ENCODE measurements at places on chromosomes 11 and 22.
A peak's percentile ranks its signal among the peaks of the same experiment; 100 is the strongest.

- no peak for DNase-seq
Measured at GRCh38 chr11:117642396-117642795, 154.6 kb downstream of the DSCAML1 start.

- no peak for DNase-seq
Measured at GRCh38 chr22:22894740-22895731, 7.4 kb downstream of the IGLL5 start.

GRCh38 chr11:1953489-1954266, 6.5 kb downstream of the MRPL23 start:
- DNase-seq = no peak

DNA sequence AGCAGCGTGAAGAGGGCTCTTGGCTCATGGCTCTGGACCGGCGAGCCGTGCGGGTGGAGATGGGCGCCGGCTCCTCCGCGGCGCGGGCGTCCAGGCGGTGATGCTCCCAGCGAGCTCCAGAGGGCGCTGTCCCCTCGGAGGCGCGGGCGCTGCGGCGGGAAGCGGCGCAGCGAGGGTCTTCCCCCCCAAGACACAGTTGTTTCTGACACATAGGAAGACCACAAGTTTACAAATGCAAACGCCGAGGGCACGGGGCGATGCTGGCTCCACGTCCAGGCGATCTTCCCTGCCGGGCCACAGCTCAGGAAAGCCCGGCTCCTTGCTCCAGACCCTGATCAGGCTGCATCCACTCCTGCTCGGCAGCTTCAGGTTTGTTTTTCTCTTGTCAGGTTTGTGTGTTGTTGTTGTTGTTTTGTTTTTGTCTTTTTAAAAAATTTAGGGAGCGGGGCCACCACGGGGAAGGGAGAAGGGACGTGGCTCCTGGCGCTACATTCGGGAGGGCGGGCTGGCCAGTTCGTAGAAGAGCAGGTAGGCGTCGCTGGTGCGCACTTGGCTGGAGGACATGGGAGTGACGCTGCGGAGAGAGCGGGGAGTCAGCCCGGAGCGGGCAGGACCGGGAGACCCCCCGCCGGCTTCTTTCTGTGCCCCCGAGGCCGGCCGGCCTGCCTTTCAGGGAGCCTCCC, 10.0 kb upstream of the MFRP start:
- peak; percentile 65 for DNase-seq

GRCh38 chr11:72274435-72274834, 30.5 kb upstream of the PHOX2A start:
- DNase-seq = no peak

- peak; percentile 10 for DNase-seq
Measured at GRCh38 chr22:26318975-26319374, 110.1 kb upstream of the ASPHD2 start.

- DNase-seq = no peak
Measured at GRCh38 chr11:75320046-75320618, 31.3 kb downstream of the ARRB1 start.

GRCh38 chr22:47592791-47593190, 830.3 kb downstream of the TBC1D22A start:
- DNase-seq = no peak

DNA sequence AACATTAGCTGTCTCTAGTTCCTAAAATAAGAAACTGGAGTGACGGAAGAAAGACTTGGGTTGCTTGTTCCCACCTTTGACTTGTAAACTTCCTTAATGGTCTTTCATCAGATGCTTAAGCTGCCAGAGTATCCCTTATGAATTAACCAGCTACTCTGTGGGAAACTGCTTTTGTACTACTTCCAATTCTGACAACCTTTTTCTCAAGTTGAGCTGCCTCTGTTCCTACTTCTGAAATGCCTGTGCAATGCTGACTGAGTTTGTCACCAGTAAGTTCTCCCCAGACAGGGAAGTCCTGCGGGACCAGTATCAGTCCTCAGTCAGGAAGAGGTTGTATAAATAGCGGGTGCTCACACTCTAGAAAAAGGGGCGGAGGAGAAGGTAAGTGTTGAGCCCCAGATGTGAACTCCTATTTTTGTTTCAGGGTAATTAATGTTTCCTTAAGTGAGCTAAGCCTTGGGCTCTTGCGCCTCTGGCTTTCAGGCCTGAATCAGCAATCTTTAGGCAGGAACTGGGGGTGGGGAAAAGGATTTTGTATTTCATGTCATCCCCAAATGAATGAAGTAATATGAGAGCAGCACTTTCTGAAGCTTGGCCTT, 67.2 kb downstream of the CECR2 start:
- DNase-seq = no peak

GRCh38 chr22:17781319-17782031, 7.2 kb upstream of the BID start:
- DNase-seq = no peak

DNA sequence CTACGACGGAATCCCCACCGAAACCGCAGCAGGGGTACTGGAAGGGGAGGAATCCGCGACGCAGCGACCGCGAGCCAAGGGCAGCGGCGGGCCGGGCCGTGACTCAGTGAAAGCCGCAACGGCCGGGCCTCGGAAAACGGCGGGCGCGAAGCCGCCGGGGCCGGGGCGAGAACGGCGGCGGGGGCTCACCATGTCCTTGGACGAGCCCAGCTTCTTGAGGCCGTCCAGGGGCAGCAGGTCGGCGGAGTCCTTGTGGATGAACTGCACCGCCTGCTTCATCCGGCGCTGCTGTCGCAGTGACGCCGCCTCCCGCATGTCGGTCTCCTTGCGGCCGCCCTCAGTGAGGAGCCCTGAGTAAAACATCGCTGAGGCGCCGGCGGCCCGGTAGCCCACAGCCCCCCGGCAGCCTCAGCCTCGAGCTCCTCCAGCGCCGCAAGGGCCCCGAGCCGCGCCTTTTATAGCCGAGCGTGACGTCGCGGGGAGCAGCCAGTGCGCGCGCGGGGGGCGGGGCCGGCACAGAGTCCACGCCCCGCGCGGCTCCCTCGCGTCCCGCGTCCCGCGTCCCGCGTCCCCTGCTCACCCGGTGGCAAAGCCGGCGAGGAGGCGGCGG, at the start of gene NRIP3:
NRIP3 (minus strand) TSS at position 429 of the 610 bp plus-strand sequence; CDS start at position 363, 66 bp downstream.
- peak; percentile 84 for DNase-seq

GRCh38 chr11:2256951-2257700, 13.3 kb downstream of the ASCL2 start:
- no peak for DNase-seq

GRCh38 chr11:11545285-11546275, 76.2 kb downstream of the GALNT18 start:
- DNase-seq = no peak

GRCh38 chr11:19253817-19254216, 13.1 kb upstream of the E2F8 start:
- no peak for DNase-seq
